Stimulated activated CD4-positive, alpha-beta T cell treated with anti-CD3 and anti-CD28 coated beads, TNF-alpha, amount 100 ng/mL, for 24 hours (primary cell): ENCODE measurements at places on chromosomes 2 and 18.

DNA sequence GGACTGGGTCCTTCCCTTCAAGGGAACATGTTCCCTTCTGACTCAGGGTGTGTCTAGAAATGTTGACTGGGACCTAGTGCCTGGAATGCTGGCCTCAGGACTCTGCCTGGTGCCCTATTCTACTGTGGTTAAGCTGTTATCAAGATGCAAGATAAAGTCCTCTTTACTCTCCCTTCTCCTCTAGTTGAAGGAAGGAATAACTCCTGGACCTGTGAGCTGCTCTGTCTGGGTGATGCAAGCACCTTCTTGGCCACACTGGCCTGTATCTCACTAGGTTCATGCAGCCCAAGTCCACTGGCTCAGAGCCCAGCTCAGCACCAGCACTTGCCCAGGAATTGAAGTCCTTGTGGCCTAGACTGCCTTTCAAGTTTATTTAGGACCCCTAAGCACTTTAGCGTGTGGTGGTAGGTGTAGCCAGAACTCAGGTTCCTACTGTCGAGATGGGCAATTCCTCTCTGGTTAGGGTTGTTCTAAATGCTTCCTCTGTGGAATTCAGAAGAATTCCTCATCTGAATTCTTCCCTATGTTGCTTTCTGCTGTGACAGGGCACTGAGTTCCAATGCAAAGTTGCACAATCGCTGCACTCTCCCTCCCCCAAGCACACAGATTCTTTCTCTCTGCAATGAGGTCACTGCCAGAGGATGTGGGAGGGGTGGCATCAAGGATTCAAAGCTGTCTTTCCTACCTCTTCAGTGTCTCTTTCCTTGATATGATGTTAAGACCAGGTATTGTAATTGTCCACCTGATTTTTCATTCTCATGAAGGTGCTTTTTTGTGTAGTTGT, 54.7 kb downstream of the VWC2L start:
- DNase-seq: no peak

DNA sequence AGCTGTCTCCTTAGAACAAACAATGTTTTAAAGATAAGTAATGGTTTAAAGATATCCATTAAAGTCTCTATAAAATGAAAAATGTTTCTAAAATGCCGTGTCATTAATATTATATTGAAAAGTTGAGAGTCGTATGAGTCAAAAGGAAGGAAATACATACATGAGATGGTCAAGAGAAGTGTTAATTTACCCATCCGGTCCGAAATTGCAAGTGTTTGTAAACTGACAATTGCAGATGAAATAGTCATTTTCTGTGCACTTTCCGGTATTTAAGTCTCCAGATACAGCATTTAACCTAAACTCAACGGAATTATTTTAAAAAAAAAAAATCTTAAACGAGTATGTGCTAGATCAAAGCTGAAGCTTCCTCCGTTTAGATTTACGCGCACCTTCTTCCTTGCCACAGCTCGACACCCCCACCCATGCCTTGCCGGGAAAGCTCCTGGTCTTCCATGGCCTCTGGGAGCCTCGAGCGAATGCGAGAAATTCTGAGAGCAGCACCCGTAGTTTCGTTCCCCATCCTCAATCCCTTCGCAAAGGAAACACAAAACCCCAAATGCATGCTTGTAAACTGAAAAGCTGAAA, 1.8 kb downstream of the DSC3 start:
- DNase-seq: no peak

DNA sequence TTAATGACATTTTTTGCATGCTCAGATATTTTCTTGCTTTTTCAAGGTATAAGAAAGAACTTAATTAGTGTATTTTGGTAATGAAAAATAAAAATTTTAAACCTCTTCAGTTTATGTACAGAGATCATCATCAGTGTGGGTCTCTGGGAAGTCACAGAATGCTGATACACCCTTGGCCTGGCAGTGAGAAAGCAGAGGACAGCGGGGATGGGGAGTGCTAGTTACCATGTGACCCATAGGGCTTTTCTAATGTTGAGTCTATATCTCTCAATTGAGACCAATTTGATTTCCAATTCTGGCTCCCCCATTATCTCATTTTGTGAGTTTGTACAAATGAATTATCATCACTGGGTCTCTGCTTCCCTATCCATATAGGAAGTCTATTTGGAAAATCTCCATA, 305.7 kb downstream of the CYRIA start:
- no peak for DNase-seq

- DNase-seq: no peak
Observed at GRCh38 chr2:231522418-231523180, 7.6 kb downstream of the NMUR1 start.

- DNase-seq: no peak
Observed at GRCh38 chr2:219733106-219733505, 105.7 kb downstream of the SLC4A3 start.

GRCh38 chr2:162057426-162057825, 16.6 kb downstream of the DPP4 start:
- no peak for DNase-seq

GRCh38 chr2:127201452-127201851, 18.6 kb downstream of the CYP27C1 start:
- DNase-seq: no peak

DNA sequence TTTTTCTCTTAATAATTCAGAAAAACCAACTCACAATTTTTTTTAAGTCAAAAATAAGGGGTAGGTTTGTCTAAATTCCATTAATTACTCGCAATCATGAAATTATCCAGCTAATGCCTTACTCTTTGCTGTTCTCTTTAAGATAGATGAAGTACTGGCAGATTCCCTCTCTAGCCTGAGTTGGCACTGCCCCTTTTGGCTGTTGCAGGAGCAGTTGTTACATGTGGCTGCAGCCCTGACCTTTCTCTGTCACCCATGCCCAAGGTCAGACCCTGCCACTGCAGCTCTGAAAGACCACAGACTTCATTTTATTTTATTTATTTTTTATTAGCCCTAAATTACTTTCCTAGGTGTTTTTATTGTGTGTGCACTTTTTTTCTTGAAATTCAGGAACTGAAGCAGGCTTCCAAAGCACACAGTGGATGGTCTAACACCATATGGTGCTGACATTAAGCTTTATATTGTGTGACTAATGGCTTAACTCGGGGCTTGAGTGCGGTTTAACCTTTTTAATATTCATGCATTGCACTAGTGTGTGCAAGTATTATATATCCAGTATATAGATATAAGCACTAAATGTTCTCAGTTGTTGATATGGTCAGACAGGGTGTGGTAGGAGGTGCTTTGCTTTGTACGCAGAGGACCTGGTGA, 313.0 kb downstream of the CDH2 start:
- DNase-seq: no peak
